NCI-H1092 (cell line): ENCODE measurements at places on chromosomes 3 and 15.

DNA sequence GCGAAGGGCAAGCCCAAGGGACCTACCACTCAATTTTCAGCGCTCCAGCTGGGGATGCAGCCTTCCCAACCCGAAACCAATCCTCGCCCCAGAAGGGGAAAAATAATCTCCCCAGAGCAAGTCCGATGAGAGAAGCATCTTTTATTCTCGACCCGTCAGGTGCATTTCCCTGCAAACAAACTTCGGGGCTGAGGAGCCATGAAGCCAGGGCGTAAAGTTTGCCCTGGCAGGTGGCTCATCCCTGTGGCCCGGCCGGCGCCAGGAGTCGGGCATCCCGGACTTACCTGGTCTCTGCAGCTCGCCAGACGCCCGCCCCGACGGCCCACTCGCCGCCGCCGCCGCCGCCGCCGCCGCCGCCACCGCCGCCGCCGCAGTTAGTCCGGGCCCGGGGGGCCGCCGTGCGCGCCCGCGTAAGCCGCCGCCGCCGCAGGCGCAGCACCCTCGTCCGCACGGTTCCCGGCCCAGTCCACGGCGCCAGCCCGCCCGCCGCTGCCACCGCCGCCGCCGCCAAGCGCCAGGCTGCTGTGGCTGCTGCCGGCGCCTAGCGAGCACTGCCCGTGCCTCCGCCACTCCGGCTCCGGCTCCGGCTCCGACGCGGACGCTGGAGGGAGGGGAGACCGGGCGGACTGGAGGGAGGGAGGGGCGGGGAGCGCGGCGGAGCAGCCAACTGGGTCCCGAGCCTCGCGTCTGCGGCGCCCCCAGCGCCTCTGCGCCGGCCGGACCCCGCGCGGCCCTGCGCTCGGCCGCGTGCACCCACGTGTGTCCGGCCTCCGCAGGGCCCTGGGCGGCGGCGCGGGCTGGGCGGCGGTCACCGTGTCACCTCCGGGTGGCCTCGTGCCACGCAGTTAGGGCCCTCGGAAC lies at the start of gene CNTN3:
CNTN3 (minus strand) TSS at position 553 of the 861 bp plus-strand sequence. CDS start 93,547 bp downstream, outside the sequence.
- peak; percentile 31 for DNase-seq

GRCh38 chr3:195064300-195064931 lies 206.5 kb downstream of the XXYLT1 start:
- DNase-seq = no peak

GRCh38 chr3:102714567-102714966 lies 279.8 kb downstream of the ZPLD1 start:
- no peak for DNase-seq

GRCh38 chr3:67526246-67526645 lies 128.2 kb downstream of the SUCLG2 start:
- DNase-seq = no peak

- no peak for DNase-seq
These were observed 26.8 kb downstream of the SLC6A6 start for GRCh38 chr3:14429237-14429636.

DNA sequence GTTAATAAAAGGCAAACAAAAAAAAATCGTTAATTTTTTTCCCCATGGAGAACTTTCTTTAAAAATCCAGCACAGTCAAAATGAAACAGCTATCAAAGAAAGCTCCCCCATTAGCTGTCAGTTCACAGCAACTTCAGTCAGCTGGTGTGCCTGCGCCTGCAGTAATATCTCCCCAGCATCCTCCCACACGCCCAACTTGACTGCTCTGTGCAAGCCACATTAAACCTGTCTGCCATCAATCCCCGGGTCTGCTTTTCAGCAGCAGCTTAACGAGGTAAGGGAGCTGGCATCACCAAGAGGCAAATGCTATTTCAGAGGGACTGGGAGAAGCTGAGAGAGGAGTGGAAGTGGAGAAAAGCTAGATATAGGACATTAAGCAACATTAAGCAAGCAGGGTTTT lies 337.5 kb downstream of the GAP43 start:
- DNase-seq = peak; percentile 8

- no peak for DNase-seq
These were observed 755 bp downstream of the PDE8A start for GRCh38 chr15:84982301-84982920.

GRCh38 chr15:80615361-80615736 lies 79.8 kb upstream of the ABHD17C start:
- no peak for DNase-seq

DNA sequence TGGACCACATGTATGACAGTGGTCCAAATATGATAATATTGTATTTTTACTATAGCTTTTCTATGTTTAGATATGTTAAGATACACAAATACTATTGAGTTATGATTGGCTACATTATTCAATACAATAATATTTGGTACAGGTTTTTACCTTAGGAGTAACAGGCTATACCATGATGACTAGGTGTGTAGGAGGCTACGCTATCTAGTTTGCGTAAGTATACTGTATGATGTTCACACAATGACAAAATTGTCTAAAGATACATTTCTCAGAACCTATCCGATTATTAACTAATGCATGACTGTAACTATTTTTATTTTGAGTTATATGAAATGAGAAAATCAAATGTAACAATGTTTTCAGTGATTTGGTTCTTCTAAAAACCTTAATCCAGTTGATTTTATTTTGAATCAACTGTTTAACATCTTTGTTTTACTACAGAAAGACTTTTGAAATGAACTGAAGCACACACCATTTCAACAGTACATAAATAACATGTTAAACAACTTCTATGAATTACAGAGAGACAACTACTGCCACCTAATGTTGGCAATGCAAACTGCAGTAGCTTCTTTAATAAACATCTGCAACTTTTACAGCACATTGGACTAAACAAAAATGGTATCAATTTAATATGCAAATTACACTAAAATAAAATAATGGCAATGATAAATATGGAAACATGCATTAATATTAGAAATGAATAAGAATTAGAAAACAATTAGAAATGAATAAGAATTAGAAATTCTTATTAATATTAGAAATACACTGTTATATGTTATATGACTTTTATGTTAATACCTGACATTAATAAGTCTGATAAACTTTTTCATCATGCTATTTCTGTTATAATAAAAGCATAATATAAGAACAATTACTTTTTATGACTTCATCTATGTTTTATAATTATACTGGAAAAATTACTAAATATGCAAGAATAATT lies 255.7 kb downstream of the MBNL1 start:
- DNase-seq = peak; percentile 26

- DNase-seq = no peak
These were observed 627 bp upstream of the FAM131A start for GRCh38 chr3:184336547-184337398.

DNA sequence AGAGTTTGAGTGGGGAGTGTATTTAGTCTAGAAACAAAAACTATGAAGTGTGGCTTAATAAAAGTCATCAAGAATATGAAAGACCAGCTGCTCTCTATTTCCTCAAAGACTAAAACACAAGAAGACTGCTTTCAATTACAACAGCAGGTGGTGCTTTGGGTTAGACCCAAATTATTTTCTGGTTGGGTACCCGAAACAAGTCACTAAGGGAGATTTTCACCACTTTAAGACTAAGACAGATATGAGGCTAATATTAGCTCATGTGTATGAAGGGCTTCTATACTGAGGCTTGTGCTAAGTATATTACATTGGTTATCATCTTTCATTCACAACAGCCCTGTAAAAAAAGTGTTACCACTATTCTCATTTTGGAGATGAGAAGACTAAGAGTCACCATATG lies 43.1 kb downstream of the COL8A1 start:
- DNase-seq = no peak
